ENCODE measurements at places on chromosomes 12 and 14.

- DNase-seq, result peak; percentile 28
Observed at GRCh38 chr14:92922883-92923743, at the start of gene CHGA. Gene CHGA, plus strand, starts transcription at chr14:92923150. Its CDS starts 210 bp downstream, at chr14:92923360.

- no peak for DNase-seq
Observed at GRCh38 chr14:73747379-73748211, 33.4 kb upstream of the PNMA1 start.

GRCh38 chr12:39239490-39240486 is 203.1 kb downstream of the KIF21A start:
- DNase-seq, result no peak

- no peak for DNase-seq
Observed at GRCh38 chr12:45398552-45398951, 182.7 kb downstream of the ANO6 start.

GRCh38 chr12:132270969-132271754 is 58.2 kb downstream of the GALNT9 start:
- DNase-seq, result no peak

- no peak for DNase-seq
Observed at GRCh38 chr12:131402781-131403396, 308.0 kb upstream of the SFSWAP start.
